Stimulated activated CD4-positive, alpha-beta T cell treated with anti-CD3 and anti-CD28 coated beads, Interleukin-1b, Interleukin-23, amount 100 ng/mL, for 1 hour (primary cell): ENCODE measurements at places on chromosomes 4 and X.

GRCh38 chrX:115940888-115941332, 229.6 kb upstream of the AGTR2 start:
- DNase-seq = no peak

DNA sequence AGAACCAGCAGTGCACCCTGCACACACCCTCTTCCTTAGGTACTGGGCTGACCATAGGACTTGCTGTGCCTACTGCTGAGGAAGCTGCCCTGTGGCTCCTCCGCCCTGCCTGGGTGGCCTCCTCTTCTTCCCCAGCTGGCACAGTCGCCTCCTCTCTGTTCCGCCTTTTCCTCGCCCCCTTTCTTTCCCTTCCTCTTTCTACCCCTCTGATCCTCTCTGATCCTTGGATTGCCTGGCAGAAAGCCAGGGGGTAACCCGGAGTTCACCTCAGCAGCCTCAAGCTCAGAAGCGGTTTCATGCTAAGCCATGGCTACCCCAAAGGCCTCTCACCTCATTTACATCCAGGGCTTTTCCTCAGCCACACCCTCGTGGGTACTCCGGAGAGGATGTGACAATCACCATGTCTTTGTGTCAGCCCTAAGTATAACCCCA, 136.2 kb downstream of the SMIM20 start:
- DNase-seq = no peak

DNA sequence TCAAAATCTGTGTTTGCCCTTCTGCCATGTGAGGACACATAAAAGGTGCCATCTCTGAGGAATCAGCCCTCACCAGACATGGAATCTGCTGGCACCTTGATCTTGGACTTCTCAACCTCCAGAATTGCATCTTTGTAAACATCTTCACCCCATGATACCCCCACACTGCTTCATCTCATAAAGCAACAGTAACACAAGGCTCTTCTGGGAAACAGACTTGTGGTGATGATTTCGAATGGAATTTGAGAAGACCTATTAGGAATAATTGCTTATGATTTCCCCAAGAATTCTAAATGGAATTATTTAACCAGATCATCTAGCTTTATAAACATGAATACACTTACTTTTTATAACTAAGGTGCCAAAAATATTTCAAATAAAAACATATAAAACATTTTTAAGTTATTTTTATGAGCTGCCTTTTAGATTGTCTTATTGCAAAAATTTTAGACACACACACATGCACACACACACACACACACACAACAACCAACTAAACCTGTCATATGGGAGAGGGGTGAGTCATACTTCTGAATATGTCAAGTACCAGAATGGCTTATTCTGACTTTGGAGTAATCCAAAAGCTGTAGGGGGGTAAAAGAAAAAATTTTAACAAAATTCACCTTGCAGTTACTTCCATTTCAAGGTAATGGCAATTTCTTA, 82.0 kb downstream of the USP46 start:
- no peak for DNase-seq

GRCh38 chrX:136525738-136526606, 6.0 kb upstream of the VGLL1 start:
- no peak for DNase-seq

DNA sequence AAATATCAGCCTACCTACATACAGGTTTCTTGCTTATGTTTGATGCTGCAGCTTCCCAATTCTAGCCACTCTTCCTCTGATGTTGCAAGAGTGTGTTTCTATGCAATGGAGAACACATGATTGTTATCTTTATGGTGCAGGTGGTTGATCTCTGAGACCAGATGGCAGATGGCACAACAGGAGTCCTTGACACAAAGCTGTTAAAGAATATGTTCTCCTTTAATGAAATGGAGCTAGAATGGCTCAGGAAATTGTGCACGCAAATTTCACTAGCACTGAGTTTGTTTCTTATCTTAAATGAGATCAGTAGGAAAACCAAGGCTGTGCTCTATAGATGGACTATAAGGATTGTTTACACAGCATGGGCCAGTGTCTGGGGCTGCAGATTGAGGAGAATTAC, 29.9 kb upstream of the TTC29 start:
- DNase-seq = no peak

- DNase-seq = no peak
These were observed 54.4 kb downstream of the SMAD1 start for GRCh38 chr4:145536044-145536443.

DNA sequence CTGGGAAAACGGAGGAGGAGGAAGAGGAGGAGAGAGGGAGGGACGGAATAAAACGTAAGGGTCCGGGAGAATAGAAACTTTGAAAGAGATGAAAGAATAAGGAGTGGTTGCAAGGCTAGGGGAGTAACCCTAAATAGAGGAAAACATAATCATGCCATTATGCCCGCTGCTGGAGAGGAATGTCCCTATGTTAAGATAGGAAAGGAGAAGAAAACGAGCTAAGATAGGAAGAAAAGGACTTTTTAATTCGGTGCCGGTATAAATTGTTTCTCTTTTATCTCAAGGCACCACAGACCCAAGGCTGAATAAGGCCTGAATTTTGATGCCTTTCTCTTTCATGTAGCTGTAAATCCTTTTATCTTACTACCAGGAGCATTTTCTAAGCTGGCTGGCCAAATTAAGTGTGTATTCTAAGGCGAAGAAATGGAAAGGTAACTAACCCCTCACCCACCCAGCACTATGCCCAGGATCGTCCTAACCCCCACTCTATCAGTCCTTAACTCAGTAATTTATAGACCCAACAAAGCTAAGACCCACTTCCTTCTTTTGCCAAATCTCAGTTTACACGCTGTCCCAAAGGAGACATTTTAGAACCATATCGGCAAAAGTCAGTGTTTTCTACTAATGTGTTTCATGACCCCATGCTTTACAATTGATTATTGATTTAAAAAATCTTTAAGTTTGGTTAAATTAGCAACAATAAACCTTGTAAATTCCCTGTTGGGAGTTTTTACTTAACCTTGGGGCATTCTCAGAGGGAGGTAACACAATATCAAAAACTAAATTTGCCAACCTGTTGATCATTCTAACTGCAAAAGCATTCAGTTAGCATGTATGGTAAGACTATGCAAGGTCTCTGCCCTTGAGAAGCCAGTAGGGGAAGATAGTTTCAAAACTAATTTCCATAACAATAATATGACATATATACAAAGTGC, 1.1 kb upstream of the CUL4B start:
- no peak for DNase-seq

DNA sequence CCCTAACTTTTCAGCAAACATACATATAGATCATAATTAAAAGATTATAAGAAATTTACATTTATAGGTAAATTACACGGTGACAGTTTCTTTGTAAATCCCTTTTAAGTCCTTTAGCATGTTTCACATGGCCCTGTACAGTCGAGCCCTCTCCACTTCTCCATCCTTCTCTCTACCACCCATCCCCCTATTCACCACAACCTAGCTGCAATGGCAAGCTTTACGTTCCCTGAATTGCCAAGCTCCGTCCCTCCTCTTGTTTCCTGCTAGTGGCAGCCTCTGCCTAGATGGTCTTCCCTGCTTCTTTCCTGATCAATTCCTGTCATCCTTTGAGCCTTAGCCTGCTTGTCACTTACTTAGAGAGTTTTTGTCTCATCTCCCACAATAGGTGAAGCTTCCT, 116.2 kb downstream of the TMA16 start:
- DNase-seq = no peak

GRCh38 chrX:18574591-18574990, 97.3 kb downstream of the RS1 start:
- DNase-seq = no peak

DNA sequence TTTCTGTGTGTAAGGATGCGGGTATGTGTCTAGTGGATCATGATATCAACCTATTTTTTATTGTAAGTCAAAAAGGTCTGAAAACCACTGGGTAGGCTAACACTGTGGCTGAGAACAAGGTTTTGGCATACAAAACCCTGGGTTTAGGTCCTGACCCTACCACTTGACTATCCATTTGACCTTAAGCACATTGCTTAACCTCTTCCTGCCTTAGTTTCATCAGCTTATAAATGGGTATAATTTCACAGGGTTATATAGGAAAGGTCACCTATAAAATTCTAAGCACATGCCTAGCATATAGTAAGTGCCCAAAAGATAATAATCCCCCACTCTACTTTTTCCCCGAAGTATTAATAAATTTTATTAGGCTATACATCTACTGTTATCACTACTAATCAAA, 263.0 kb downstream of the UNC5C start:
- no peak for DNase-seq

DNA sequence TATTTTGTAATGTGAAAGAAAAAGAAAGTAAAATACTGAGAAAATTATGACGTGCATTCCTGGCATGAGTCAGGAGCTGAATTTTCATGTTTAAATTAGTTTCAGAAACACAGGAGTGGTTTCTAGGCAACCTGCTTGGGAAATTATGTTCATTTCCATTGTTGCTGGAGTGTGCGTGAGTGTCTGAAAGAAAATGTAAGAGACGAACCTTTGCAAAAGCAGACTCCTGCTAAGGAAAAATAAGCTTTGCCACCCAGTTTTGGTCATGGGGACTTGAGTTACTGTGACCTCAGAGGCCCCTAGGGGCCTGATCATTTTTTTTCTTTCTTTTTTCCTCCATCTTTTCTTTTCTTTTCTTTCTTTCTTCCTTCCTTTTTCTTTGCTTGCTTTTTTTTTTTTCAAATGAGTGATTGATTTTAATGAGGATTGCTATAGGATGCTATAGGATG, 18.8 kb upstream of the CHRNA9 start:
- no peak for DNase-seq

DNA sequence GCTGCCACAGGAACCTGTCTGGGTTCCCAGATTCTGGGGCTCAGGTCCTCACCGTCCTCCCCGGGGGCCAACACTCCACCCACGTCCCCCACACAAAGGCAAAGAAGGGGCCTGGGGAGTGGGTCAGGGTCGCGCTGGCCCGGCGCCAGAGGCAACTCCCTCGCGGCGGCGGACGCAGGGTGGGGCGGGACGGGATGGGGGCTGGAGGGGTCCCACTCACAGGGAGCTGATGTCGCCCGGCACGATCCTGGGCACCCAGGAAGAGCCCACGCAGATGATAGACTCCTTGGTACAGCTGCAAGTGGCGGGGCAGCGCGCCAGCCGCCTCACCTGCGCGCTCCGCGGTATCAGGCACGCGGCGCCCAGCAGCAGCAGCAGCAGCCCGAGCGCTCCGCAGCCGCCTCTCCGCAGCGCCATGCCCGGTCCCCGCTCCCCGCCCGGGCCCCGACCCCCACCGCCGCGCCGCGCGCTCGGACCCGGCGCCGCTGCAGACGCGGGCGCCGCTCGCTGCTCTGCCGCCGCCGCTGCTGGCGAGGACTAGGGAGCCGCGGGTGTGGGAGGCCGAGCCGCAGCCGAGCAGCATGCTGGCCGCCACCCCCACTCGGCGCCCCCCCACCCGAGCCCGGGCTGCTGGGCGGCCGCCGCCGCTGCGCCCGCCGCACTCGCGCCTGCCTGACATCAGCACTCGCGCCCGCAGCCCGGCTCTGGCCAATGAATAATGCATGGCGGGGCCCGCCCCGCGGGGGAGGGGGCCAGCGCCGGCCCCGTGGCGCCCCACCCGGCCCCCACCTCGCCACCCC, at the start of gene LGI2:
TSS of gene LGI2 (minus strand) at position 670 of the 800 bp plus-strand sequence. CDS start at position 417, 253 bp downstream.
- DNase-seq = no peak

DNA sequence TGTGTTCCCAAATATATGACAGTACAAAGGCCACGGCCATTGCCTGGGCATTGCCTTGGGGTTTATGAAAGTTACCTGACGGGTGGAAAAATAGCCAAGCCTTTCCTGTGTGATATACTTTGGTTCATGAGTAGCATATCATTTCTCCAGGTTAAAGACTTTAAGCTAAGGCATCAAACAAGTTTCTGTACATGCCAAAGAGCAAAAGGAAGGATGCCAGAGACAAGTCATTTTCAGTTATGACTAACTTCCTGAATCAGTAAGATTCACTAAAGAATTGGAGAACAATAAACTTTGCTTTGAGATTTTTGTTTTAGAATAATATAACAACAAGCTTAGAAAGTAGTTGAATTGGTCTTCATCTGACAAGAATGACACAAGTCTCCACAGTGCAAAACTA, 9.7 kb upstream of the GUF1 start:
- no peak for DNase-seq

DNA sequence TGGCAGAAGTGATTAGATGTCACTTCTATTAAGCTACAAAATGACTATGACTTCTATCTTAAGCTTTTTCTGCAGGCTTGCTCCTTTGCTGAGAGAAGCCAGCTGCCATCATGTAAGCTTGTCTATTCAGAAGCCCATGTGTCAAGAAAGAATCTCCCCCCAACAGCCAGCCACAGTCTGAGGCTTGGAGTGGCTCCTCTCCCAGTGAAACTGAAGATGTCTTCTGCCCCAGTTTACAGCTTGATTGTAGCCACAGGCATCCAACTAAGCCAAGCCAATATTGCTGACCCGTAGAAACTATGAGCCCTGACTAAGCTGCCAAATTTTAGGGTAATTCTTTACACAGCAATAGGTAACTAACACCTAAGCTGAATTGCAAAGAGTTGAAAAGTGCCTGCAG, 26.7 kb upstream of the SLC10A7 start:
- DNase-seq = no peak

GRCh38 chr4:84263415-84263814, 235.7 kb downstream of the NKX6-1 start:
- no peak for DNase-seq

DNA sequence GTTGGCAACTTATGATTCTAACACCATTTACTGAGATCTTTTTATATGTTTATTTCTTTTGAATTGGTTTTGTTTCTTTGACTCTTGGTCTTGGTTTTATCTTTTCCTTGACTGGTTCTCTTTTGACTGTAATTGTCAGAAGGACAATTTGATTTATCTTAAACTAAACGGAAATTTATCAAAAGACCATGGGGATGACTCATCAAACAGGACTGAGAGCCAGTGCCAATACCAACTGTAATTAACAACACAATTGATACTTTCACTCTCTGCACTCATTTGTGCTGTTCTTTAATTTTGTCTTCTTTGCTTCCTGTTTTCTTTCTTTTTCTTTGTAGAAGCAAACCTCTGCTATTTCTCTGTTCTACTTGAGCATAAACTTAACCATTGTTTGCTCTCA, 776.8 kb downstream of the CCSER1 start:
- no peak for DNase-seq

DNA sequence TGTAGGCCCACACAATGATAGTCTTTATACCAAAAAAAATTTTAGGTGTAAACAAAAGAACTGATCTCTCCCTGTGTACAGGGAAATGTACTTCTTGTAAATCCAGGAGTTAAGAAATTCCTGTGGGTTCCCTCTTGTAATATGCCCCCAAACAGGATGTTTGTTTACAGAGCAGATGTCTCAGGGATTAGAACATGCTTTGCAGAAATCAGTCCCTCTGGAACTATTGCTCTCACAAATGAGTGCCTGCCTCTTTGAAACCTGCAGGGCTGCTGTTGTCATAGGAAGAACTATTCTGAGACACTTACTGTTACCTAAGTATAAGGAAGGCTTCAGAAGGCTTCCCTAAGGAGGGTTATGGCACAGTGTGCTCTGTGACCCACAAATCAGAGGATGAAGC, 35.6 kb downstream of the PAK3 start:
- DNase-seq = no peak

GRCh38 chr4:36088542-36088941, 155.8 kb downstream of the ARAP2 start:
- DNase-seq = no peak
